ENCODE measurements at places on chromosomes 11 and 22. TPM values are rescaled to one million over a fixed set of nuclear protein-coding genes. Genes with fewer than 3 reads are reported as not detected.

DNA sequence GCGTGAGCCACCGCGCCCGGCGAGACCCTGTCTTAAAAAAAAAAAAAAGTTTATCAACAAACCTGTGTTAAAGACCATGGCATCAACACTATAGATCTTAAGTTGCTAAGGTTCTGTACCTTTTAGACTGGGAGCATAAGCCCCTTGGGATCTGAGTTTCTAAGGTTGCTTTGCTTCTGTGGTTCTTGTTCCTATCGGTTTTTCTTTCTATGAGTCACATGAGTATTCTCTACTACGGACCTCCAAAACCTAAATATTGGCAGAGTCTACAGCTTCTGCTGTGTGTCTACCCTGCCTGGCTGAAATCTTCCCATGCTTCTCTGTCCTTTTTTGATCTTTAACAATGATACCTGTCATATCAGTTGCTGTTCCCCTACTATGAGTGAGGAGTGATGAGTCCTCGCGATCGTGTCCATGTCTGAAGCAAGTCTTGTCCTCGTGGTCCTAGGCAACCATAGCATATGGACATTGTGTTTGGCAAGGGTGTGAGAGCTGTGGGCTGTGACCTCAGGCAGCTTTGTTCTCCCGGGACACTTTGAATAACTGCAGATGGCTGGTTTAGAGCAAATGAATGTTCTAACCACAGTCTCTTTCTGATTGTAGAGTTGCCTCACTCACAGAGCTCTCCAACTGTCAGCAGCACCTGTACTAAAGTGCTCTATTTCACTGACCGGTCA is 9.0 kb upstream of the DLAT start:
- H3K36me3 ChIP-seq = no peaks in the 10 kb centered on the region
- no peak overlapping the region for H3K27ac ChIP-seq
- no peaks in the 10 kb centered on the region for H3K4me1 ChIP-seq

The PLAAT5 gene
- 3.2 TPM for total RNA-seq

GRCh38 chr11:75475767-75476650 is 43.0 kb upstream of the KLHL35 start:
- peak overlapping the region; percentile 72 for H3K27ac ChIP-seq
- peaks cover 36% of the 10 kb centered on the region for H3K4me1 ChIP-seq
- DNase-seq = peak; percentile 54
- H3K4me3 ChIP-seq = no peak overlapping the region
- no peaks in the 10 kb centered on the region for H3K36me3 ChIP-seq

GRCh38 chr11:22459048-22459447 is 120.9 kb downstream of the SLC17A6 start:
- no peaks in the 10 kb centered on the region for H3K4me1 ChIP-seq
- DNase-seq = no peak
- H3K27me3 ChIP-seq = no peaks in the 10 kb centered on the region
- no peak overlapping the region for H3K27ac ChIP-seq
- no peaks in the 10 kb centered on the region for H3K36me3 ChIP-seq

GRCh38 chr11:70031631-70032469 is 46.3 kb upstream of the ANO1 start:
- H3K27ac ChIP-seq = no peak overlapping the region
- H3K36me3 ChIP-seq = no peaks in the 10 kb centered on the region
- no peak overlapping the region for H3K4me3 ChIP-seq
- H3K4me1 ChIP-seq = no peaks in the 10 kb centered on the region

The INPPL1 gene
- total RNA-seq = 383 TPM

DNA sequence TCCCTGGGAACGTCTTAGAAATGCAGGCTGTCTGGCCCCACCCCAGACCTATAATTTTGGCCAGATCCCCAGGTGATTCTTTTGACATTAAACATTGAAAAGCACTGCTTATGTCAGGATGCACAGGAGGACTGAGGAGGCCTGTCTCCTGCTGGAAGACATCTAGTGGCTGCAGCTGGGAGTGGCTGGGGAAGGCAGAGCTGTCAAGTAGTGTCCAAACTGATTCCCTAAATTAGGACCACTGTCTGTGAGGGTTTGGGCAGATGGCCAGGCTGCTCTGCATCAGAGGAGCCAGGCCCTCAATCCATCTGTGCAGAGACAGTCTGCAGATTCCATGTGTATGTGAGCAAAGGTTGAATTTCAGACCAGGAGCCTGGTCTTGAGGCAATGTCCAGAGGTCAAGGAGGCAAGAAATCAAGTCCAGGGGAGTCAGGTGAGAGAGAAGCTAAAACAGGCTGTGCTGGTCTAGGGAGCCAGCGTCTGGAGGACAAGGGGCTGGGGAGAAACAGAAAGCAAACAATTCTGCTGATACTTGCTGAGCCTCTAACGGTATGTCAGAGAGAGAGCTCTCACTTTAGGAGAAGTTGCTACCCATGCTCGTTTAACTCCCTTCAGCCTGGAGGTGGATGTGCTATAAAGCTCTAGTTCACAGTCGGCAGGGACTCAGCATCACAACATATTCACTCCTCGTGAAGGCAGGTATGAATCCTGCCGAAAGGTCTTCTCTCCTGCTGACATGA is 15.3 kb upstream of the SYTL2 start:
- no peaks in the 10 kb centered on the region for H3K27me3 ChIP-seq
- H3K4me1 ChIP-seq = peaks cover 16% of the 10 kb centered on the region
- H3K36me3 ChIP-seq = no peaks in the 10 kb centered on the region
- DNase-seq = no peak
- no peak overlapping the region for H3K4me3 ChIP-seq
- peak overlapping the region; percentile 34 for H3K27ac ChIP-seq

DNA sequence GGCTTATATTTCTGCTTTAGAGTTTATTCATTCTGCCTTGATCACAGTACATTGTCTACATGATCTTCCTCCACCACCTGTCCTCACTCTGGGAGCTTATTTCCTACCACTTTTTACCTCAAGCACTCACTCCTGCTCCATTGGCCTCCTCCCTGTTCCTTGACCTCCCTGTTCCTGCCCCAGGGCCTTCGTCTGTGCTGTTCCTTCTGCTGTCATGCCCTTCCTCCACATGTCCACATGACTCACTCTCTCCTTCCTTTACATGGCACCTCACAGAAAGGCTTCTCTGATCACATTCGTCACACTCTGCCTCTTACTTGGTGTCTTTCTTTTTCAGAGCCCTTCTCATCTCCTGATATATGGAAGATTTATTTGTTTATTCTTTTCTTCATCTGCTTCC is 103.0 kb downstream of the FBXO7 start:
- peaks cover 9% of the 10 kb centered on the region for H3K4me1 ChIP-seq
- no peak overlapping the region for H3K4me3 ChIP-seq
- H3K27ac ChIP-seq = no peak overlapping the region
- H3K27me3 ChIP-seq = no peaks in the 10 kb centered on the region
- no peaks in the 10 kb centered on the region for H3K36me3 ChIP-seq

DNA sequence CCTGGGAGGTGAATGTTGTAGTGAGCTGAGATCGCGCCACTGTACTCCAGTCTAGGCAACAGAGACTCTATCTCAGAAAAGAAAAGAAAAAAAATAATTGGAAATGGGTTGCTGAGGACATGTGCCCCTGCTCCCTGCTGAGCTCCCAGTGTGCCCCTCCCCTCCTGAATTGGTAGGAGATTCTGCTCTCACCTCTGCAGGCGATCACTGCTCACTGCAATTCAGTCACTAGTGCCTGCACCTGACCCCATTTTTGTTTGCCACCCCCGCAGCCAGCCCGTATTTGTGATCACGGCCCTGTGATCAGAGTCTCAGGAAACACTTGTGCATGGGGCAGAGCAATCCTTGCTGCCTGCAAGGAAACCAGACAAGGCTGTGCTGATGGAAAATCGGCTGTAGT is 16.3 kb upstream of the SEC14L3 start:
- no peaks in the 10 kb centered on the region for H3K36me3 ChIP-seq
- no peak overlapping the region for H3K4me3 ChIP-seq
- no peaks in the 10 kb centered on the region for H3K27me3 ChIP-seq
- no peak for DNase-seq
- H3K27ac ChIP-seq = no peak overlapping the region
- no peaks in the 10 kb centered on the region for H3K4me1 ChIP-seq

DNA sequence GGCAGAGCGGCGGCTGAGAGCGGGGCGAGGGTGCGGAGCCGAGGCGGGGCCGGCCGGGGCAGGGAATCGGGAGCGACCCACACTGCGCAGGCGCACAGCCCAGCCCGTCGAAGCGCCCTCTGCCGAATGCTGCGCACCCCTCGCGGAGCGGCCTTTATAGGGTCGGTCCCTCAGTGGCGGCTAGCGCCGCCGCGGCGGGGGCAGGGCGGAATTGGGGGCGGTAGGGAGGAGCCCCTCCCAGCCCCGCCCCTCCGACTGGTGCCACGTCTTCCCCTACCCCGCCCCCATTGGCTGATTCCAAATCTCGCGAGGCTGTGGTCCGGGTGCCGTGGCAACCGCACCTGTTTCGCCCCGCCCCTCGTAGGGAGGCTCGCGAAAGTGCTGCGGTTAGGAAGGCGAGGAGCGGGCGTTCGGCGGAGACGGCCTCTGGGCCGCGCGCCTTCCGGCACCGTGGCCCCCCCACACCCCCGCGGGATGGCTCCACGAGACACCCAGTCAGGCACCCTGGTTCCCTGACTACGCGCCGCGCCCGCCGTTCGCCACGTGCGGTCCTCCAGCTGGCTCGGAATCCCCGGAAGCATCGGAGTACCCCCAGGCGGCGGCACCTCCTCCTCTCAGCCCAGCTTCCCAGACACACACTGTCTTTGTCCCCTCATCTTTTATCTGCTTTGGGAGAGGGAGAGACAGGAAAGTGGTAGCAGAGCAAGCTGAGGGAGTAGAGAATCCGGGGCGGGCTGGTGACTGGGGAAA is at the start of gene EHD1:
EHD1 (minus strand) TSS at position 128 of the 750 bp plus-strand sequence. CDS start 157 bp downstream, outside the sequence.
- H3K4me3 ChIP-seq = peak within 1 kb of the TSS; percentile 96
- H3K4me1 ChIP-seq = peaks cover 57% of the 10 kb centered on the region
- peak; percentile 100 for DNase-seq
- peak within 1 kb of the TSS; percentile 98 for H3K27ac ChIP-seq
- H3K36me3 ChIP-seq = peaks cover 3% of the 10 kb centered on the region

The AKIP1 gene
- total RNA-seq = 20.4 TPM

The PGGHG gene
- total RNA-seq = 104 TPM

DNA sequence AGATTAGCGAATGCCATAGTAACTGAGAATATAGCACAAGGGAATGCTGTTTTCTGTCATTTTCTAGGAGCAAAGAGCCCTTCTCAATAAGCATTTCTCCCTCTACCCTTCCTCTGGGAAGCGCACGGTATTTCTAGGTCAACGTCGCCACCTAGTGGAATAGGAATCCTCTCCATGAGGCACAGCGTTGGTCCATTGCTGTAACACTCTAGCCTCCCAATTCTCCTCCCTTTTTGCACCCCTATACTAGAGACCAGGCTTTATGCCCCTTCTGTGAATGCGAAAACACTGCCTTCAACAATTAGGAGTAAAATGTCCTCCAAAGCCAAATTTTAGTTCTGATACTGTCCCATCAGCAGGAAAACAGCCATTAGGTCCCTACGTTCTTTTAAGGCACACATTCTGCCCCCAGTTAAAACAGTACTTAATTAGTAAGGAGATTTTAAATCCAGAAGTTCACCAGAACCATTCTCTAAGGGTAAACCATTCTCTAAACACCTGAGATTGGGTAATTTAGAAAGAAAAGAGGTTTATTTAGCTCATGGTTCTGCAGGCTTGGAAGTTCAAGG is 12.8 kb upstream of the HYLS1 start:
- no peaks in the 10 kb centered on the region for H3K4me1 ChIP-seq
- H3K27ac ChIP-seq = no peak overlapping the region
- H3K36me3 ChIP-seq = no peaks in the 10 kb centered on the region
- H3K4me3 ChIP-seq = no peak overlapping the region

The SEPTIN5 gene
- 22.4 TPM for total RNA-seq

The CNIH2 gene
- 2.0 TPM for total RNA-seq

GRCh38 chr11:35066030-35066429 is 72.9 kb upstream of the CD44 start:
- H3K27ac ChIP-seq = no peak overlapping the region
- H3K36me3 ChIP-seq = no peaks in the 10 kb centered on the region
- H3K4me1 ChIP-seq = peaks cover 3% of the 10 kb centered on the region
- no peak for DNase-seq

The ABCG4 gene
- total RNA-seq = 0.78 TPM

- H3K4me3 ChIP-seq = no peak overlapping the region
- H3K27ac ChIP-seq = no peak overlapping the region
- no peaks in the 10 kb centered on the region for H3K27me3 ChIP-seq
- no peak for DNase-seq
- H3K36me3 ChIP-seq = no peaks in the 10 kb centered on the region
Observed at GRCh38 chr11:86746514-86746913, 53.8 kb upstream of the PRSS23 start.

- H3K36me3 ChIP-seq = peaks cover 68% of the 10 kb centered on the region
- no peak overlapping the region for H3K27ac ChIP-seq
- H3K27me3 ChIP-seq = no peaks in the 10 kb centered on the region
Observed at GRCh38 chr11:57804466-57804865, 42.9 kb downstream of the CTNND1 start.

DNA sequence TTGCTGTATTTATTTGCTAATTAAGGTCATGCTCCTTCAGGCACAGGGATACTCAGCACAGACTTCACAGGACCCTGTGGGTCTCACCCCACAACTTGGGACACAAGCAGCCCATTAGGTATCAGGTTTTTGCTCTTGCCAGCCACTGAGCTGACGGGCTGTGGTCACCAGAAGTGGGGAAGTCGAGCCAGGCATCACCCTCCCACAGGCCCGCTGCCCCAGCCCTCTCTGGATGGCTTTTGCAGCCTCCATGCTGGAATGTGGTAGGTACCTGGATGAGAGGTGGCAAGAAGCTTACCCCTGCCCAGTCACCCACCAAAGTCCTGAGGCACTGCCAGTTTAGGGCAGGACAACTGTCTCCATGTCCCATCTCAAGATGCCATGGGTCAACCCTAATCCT is 88.4 kb downstream of the PAX6 start:
- no peaks in the 10 kb centered on the region for H3K36me3 ChIP-seq
- H3K4me1 ChIP-seq = no peaks in the 10 kb centered on the region

The LIF gene
- total RNA-seq = 0.89 TPM

The LBHD1 gene
- total RNA-seq = 6.4 TPM

DNA sequence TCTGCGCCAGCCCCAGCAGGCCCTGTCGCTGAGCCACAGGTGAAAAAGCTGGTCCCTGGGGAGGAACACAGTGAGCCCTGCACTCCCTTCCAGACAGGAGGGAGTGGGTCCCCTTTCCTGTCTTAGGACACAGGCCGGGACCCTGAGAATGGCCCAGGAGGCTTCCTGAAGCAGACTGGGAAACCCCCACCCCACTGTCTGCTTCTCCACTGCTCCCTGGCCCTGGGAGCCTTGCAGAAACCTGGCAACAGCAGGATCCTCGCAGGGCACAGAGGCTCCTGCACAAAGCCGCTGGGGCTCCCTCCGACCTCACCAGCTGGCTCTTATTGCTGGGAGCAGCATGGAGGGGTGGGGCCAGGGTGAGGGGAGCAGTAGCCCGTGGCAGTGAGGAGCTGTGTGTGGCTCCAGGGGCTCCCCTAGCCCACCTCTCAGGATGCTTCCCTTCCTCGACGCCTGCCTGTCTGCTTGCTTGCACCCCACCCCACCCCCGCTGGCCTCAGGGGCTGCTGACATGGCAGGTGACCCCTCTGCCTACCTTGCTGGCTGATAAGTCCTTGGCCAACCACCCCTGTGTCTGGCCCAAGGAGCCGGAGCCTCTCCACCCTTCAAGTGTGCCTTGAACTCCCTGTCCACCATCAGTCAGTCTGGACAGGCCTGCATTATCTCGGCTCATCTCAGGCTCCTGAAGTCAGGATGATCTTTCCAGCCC is 72.1 kb upstream of the KCNQ1OT1 start:
- no peaks in the 10 kb centered on the region for H3K36me3 ChIP-seq
- peak; percentile 15 for DNase-seq
- no peak overlapping the region for H3K27ac ChIP-seq
- no peaks in the 10 kb centered on the region for H3K4me1 ChIP-seq
- H3K4me3 ChIP-seq = no peak overlapping the region

The CDON gene
- 24.2 TPM for total RNA-seq
